ENCODE measurements at places on chromosomes 7 and 10.

DNA sequence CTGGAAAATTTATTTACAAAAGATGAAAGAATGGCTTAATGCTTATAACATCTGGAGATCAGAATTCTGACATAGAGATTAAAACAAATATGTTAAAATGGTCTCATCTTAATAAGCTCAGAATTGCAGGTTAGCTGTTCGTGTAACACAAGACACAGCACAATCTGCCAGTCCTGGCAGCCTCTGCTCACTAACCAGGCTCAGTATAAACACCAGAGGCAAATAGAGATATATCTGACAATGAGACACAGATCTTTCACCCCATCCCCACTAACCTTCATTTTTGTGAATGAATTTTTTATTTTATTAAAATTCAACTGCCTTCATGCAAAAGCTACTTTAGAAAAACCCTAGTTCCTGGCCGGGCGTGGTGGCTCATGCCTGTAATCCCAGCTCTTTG lies 51.8 kb downstream of the RELN start:
- DNase-seq, result no peak

GRCh38 chr7:132614428-132615318 lies 38.4 kb upstream of the PLXNA4 start:
- DNase-seq, result no peak

DNA sequence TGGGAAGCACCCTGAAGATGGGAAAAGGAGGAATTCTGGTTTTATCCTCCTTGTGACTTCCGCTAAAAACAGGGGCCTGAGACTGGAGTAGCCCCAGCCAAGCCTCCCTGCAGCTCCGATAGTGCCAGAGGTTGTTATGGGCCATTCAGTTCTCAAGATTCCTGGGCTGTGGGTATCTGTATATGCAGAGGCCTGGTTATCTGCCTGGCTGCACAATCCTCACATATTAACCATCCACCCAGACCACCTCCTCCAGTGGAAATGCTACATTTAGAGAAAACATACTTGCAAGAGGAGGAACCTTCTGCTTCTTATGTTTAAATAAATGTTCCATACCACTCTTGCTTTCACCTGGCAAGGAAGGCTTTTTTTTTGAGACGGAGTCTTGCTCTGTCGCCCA lies 34.6 kb downstream of the ARL3 start:
- no peak for DNase-seq

GRCh38 chr10:51770709-51771108 lies 71.3 kb upstream of the CSTF2T start:
- DNase-seq, result no peak

GRCh38 chr10:10786109-10787090 lies 231.3 kb upstream of the CELF2 start:
- DNase-seq, result no peak

DNA sequence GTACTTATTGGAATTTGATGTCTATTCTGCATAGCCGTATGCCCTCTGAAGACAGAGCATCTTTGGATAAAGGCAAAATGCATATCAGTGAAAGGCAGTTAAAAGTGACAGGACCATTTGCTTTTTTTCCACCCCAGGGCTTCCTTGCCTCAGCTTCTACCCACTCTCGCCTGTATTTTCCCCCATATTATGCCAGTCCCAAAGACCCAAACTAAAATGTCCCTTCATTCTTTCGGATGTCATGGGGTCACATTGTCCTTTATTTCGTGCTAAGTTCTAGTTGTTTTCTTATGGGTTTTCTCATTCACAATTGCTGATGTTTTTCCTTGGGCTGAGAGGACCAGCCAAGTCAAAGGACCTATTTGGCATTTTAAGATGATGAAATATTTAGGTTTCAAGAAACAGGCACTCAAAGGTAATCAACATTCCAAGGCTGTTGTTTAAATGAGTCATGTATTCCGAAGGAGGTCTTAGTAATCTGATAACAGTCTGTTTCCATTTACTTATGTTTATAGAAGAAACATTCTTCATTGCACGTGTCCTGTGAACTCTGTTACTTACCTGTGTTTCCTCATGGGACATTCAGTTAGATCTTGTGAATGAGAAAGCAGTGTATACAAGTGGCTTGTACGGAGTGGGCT lies 74.1 kb downstream of the DNAH11 start:
- no peak for DNase-seq

GRCh38 chr10:30415593-30415992 lies 18.4 kb upstream of the MAP3K8 start:
- DNase-seq, result no peak

GRCh38 chr10:116106611-116107010 lies 166.4 kb downstream of the GFRA1 start:
- DNase-seq, result no peak

- no peak for DNase-seq
Measured at GRCh38 chr7:27917774-27918314, 177.9 kb downstream of the TAX1BP1 start.

DNA sequence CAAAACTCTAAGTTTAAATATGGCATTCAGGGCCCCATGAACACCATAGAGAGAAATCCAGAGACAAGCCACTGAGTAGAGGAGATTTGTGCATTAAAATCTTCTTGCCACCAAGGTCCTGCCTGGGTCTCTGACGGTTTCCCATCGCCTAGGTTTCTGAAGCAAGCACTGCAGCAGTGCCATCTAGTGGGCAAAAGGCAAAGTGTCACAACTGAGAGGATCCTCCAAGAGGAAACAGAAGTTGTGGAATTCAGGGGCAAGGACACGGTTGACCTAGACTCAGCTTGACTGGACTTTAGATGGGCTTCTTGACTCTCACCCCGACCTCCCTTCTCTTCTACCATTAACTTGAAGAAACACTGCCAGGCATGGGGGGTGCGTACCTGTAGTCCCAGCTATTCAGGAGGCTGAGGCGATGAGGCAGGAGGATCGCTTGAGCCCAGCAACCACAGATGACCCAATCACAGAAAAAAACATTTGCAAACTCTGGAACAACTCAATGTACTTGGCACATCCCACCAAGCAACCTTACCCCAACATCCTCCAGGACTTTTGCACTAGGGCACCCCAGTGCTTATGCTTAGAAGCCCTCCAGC lies 604.1 kb downstream of the GALNT17 start:
- DNase-seq, result no peak

DNA sequence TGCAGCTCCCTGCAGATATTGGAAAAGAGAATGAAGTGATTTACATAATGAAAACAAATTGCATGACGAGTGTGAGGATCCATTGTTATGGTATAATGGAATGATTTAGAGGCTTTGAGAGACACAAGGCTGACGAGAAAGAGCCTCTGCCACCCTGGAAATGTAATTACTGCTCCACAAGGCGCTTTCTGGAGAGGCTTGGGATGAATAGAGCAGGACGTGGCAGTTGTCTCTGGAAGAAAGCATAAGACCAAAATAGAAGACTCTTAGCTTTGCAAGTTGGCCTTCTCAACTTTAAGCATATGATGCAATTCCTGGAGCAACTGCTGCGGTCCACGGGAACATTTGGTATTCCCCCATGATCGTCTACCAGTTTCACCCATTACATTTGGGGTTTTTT lies 181.9 kb upstream of the TCF7L2 start:
- DNase-seq, result no peak

DNA sequence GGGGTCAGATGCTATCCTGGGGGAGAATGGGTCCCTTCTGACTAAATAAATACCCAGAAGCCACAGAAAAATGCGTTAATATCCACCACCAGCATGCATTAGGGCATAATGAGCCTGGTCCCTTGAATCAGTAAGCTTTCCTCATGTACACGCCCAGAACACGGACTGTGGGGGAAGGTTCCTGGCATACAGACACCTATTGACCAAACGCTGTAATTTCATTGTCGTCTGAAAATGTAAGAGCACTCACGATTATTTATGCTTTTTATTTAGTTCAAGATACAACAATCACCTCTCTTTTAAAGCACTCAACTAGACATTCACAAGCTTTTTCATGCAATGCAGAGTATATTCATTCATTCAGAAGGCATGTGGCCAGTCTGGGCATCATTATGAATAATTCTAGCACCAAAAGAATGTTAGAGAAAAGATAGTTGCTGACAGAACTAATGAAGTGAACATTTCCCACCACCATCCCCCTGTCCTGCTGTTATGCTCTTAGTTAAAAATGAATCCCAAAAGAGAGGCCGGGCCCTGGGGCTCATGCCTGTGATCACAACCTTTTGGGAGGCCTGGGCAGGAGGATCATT lies 101.0 kb downstream of the SVIL start:
- DNase-seq, result no peak

DNA sequence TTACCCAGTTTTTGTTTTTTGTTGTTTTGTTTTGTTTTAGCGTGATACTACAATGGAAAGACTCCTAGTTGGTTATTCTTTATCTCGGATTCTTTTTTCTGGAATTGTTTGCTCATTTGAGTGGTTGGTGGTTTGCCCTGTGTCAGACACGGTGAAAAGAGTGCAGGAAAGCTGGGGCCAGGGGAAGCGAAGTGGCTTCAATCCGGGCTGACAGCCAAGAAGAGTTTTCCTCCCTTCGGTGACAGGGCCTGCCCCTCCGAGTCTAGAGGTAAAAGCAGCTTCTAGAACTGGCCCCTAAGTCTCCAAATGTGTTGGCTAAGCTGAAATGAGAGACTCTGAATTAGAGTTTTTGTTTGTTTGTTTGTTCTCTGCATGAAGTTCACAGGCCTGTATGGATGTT lies 5.7 kb upstream of the AP5Z1 start:
- no peak for DNase-seq

- DNase-seq, result no peak
Measured at GRCh38 chr10:85048644-85049043, 720.3 kb downstream of the CCSER2 start.

- DNase-seq, result no peak
Measured at GRCh38 chr7:141481971-141482370, 69.2 kb upstream of the AGK start.

DNA sequence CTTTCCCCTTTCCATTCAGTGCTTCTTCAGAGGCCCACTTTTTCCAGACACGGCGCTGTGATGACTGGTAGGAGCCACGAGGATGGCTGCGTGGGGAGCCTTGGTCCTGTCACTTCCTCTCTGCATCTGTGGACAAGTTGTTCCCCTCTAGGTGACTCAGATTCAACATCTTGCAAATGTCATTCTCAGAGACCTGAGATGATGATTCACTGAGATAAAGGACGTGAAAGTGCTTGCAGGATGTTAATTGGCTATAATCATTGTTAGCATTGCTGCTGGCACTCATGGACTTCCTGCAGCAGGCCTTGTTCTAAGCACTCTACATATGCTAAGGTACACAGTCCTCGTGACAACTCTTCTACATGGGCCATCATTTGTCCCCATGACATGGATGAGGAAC lies 489.8 kb upstream of the ZMIZ1 start:
- DNase-seq, result no peak

DNA sequence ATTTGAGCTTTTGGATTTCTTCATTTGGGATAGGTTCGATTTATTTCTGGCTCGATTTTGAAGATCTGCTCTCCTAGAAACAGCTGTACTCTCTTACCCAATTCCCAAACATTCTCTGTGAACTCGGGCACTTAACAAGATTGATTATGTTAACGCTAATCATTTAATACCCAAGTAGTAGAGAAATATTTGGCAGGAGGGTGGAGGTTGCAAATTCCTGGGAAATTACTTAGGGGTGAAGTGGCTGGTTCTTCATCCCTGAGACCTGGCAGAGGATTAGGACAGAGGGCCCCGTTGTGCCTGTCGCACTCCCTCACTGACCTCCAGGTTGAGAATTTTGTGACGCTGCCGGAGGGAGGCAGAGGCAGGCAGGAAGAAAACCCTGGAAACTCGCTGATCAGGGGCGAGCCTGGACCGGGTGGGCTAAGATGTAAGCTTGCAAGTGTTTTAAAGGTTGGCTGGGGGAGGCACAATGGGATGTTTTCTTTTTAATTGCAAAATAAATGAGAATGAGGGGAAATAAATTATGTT lies 182.6 kb downstream of the TCF7L2 start:
- DNase-seq, result no peak
